ENCODE measurements at places on chromosomes 6 and 20. TPM values are rescaled to one million over a fixed set of nuclear protein-coding genes. Genes with fewer than 3 reads are reported as not detected.

Gene WASF1
- total RNA-seq = 4.2 TPM

Gene TGM6
- not detected for total RNA-seq

Gene C6orf118
- total RNA-seq = not detected

Gene SYCP2
- total RNA-seq = 2.1 TPM

Gene GJA10
- total RNA-seq = not detected

Gene BANF2
- total RNA-seq = not detected

Gene ETV7
- 2.5 TPM for total RNA-seq

Gene RHAG
- not detected for total RNA-seq

Gene IL17F
- 155 TPM for total RNA-seq

Gene MBOAT1
- 13.3 TPM for total RNA-seq

Gene C6orf132
- 0.14 TPM for total RNA-seq

Gene MYLK4
- 0.12 TPM for total RNA-seq

Gene BHLHE23
- not detected for total RNA-seq

Gene DNAAF9
- 1.3 TPM for total RNA-seq

Gene PKHD1
- 0.04 TPM for total RNA-seq

Gene SPAG4
- 6.4 TPM for total RNA-seq

Gene HSPA1L
- total RNA-seq = 2.2 TPM

Gene ZBTB46
- 1.3 TPM for total RNA-seq

Gene BTNL2
- not detected for total RNA-seq

Gene FILIP1
- total RNA-seq = not detected

Gene FHL5
- not detected for total RNA-seq

Gene LRFN2
- not detected for total RNA-seq

Gene SLC24A3
- not detected for total RNA-seq

Gene FAM135A
- 7.6 TPM for total RNA-seq

Gene CST2
- not detected for total RNA-seq

Gene PTCHD4
- total RNA-seq = not detected

Gene TRAPPC3L
- not detected for total RNA-seq

Gene NNAT
- total RNA-seq = 0.42 TPM

Gene BPIFA1
- total RNA-seq = not detected

Gene MOG
- total RNA-seq = not detected

Gene EYA2
- not detected for total RNA-seq

Gene FOXF2
- total RNA-seq = not detected

Gene VARS1
- total RNA-seq = 147 TPM

Gene OLIG3
- total RNA-seq = not detected

Gene MYL9
- 0.66 TPM for total RNA-seq

Gene RPP40
- 7.7 TPM for total RNA-seq

Gene GABRR1
- not detected for total RNA-seq

Gene BPI
- total RNA-seq = not detected

Gene HNF4A
- total RNA-seq = not detected

Measured in activated CD4-positive, alpha-beta T cell treated with anti-CD3 and anti-CD28 coated beads for 36 hours (primary cell).